SIG-M5 (cell line): ENCODE measurements at places on chromosomes 3 and 15.

DNA sequence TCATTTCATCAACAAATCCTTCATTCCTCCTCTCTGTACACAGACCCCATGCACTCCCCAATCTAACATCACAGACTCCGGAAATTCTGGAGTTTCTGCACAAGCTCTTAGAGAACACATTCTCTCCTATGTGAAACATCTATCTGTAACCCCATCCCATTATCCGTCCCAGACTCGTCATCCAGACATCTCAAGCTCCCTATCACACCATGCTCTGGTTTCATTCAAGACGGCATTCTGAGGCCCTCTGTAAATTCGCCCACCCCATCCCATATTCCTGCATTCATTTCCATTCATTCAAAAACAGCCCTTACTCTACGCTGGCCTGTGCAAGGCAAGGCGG is 575 bp downstream of the LEO1 start:
- DNase-seq: no peak

- no peak for DNase-seq
These were observed 61.1 kb downstream of the ST6GAL1 start for GRCh38 chr3:186991470-186991869.

GRCh38 chr3:67405193-67405592 is 249.2 kb downstream of the SUCLG2 start:
- DNase-seq: no peak

- DNase-seq: no peak
These were observed 36.7 kb upstream of the SLC7A14 start for GRCh38 chr3:170622369-170623159.

- DNase-seq: no peak
These were observed 59.8 kb upstream of the THSD4 start for GRCh38 chr15:71055461-71055860.

DNA sequence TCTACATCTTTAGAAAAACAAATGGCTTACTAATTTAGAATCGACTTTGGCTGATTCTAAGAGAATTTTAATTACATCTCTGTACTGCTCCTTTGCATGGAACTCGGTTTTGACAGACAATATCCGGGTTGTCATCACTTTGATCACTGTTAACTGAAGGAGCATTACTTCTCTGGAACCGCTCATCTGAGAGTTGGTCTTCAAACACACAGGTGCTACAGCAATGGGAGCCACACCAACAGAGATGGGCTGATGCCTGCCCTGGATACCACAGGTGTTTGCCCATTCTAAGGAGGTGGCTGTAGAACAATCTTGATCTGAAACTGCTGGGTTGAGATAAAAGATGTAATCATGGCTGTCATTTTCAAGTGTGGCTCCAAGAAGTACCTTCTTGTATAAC is 21.6 kb downstream of the LINS1 start:
- no peak for DNase-seq

- DNase-seq: no peak
These were observed 156.0 kb upstream of the TRIM42 start for GRCh38 chr3:140521751-140522445.

DNA sequence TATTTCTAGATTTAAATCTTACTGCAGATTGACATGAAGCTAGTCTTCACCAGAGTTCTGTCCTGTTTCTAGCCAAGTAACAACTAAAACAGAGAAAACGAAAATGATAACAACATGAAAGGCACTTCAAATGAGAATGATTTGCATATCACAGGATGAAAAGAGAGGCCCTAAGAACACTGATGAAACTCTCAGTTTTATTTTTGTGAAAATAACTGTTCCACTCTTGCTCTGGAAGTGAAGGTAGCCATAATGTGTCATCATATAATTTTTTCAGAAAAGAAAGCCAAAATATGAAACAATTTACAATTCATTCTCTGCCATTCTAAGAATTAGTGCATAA is 274.4 kb downstream of the ADAMTSL3 start:
- no peak for DNase-seq

DNA sequence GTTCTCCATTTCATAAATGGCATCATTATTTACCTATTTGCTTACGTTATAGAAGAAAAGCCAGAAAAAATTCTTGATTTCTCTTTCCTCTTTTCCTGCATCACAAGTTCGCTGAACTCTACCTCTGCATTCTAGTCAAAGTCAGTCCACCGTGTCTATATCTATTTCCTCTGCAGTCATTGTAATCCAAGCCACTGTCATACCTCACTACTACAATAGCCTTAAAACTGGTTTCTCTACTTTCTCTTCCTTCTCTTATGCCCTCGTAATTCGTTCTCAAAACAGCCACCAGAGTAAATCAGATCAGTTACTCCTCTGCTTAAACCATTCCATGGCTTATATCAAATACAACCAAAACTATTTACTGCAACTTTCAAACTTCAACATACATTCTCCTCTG is 13.4 kb upstream of the FAM81A start:
- DNase-seq: no peak

DNA sequence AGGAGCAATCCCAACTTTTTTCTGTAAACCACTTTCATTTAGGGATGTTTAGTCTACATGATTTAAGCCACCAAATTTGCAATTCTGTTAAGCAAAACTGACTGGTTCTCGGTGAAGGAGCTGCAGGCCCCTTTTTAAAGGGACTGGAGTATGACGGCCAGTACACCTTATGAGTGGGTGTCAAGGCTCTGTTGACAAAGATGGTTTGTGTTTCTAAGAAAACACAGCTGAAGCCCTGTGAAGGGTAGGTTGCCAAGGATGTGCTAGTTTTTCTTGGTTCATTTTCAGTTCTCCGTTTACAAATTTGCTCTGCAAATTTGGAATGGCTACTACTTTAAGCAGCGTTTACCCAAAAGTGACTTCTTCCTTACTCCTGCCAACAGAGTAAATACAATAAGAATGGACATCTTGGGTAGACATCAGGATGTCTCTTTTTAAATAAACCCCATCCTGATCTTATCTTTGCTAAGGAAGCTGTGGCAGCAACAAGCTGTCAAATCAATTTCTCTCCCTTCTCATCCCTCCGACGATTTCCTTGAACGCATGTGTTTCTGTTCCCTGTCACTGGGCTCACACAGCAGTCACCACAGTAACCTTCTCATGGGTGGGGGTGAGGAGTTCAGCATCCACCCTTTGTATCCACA is 58.2 kb upstream of the CMTM8 start:
- no peak for DNase-seq

DNA sequence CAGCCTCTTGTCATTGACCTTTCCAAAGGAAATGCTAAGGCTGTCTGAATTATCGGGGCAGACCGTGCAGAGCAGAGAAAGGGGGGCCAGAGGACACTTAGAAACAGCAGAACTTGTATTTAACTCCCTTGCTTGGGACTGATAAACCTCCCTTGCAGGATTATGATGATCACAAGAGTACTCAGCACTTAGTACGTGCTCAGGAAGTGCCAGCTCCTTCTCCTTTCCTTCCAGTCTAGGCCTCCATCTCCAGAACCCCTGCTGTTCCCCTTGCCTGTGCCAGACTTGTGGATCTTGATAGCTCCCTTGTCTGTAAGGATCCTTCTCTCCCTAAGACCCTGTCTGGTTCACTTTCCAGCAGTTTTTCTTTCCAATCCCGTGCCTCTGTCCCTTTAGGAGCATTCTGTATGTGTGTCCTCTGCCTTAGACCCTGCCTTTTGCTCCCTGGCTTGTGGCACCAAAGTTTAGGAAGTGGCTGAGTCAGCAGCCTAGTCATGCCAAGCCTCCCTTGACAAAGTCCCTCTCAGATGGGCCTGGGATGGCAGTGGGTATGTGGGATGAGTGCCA is 747 bp downstream of the SORD start:
- DNase-seq: no peak

DNA sequence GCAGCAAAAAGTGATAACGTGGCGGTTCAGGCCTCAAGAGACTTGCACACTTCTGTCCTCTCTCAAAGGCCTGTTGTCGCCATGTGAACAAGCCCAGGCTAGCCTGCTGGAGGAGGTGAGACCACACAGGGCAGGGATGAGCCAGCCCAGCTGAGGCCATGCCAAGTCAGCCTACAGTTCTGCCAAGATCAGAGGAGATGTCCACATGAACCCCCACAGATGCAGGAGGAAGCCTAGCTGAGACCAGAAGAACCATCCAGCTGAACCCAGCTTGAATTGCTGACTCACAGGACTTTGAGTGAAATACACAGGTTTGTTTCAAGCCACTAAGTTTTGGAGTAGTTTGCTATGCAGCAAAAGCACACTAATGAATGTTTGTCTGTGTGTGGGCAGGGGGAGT is 50.3 kb upstream of the SEC13 start:
- DNase-seq: no peak

GRCh38 chr3:98786364-98787006 is 23.3 kb downstream of the ST3GAL6 start:
- DNase-seq: peak; percentile 73

GRCh38 chr3:196378146-196378841 is 40.1 kb upstream of the TM4SF19 start:
- DNase-seq: no peak

GRCh38 chr3:194286375-194287146 is 64.6 kb downstream of the CPN2 start:
- DNase-seq: no peak

DNA sequence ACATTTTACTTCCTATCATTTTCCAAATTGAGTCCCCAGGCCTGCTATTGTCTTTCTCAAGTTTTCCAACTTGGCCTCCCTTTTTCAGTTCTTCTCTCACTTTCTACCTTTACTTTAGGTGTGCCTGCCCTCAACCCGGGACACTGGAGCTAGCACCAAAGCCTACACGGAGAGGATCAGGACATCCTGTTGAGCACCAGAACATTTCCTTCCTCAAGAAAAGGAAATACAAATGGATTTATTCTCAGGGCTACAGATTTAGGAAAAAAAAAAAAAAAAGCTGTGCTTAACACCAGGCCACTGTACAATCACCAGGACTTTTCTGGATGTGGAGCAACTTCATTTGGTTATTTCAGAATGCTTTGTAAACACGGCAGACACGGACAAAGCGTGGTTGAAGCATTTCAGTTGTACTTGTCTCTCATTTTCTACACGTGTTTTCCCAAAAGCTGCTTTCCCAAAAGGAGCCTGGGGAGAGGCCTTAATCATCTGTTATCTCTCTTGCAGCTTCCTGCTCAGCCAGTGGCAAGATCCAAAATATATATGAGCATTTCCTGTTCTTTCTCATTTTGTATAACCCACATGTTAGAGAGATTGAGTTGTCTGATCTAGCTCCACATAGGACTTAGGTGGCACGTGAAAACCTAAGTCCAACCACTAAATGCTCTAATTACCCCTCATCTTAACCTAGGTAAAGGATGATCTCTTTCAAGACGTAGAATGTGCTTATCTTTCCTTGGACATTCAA is 15.5 kb upstream of the ATP1B3 start:
- no peak for DNase-seq

GRCh38 chr3:101303089-101303731 is 17.2 kb downstream of the IMPG2 start:
- no peak for DNase-seq

GRCh38 chr3:189204167-189204866 is 32.5 kb downstream of the TPRG1 start:
- DNase-seq: no peak

DNA sequence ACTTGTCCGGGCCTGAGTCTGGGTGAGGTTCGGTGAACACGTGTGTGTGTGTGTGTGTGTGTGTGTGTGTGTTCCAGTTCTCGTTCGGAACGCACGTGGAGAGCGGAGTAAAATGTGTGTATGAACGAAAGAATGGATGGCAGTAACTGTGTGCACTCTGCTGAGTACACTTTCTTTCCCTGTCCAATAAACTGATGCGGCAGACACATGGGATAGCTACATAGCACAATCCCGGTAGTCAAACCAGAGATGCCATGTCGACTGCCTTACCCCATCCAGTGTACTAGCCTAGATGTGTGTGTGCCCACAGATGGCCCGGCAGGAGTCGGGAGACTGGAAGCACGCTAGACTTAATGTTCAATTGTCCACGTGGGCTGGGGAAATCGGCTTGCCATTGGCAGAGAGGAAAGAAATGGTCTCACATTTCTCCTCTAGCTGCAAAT is 507 bp upstream of the GOLIM4 start:
- DNase-seq: peak; percentile 55

DNA sequence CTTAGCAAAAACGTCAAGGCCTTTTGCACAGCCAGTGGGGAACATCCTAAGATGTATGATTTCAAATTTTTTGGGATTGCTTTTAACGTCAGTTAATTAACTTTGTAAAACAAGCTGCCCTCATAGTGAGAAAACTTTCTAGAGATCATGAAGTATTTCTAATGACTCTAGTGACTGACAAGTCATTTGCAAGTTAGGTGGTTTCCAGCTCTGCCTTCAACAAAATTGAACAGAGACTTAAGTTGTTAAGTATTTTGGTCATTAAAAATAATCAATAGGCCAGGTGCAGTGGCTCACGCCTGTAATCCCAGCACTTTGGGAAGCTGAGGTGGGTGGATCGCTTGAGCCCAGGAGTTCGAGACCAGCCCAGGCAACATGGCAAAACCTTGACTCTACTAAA is 71.2 kb downstream of the CHDH start:
- DNase-seq: no peak

DNA sequence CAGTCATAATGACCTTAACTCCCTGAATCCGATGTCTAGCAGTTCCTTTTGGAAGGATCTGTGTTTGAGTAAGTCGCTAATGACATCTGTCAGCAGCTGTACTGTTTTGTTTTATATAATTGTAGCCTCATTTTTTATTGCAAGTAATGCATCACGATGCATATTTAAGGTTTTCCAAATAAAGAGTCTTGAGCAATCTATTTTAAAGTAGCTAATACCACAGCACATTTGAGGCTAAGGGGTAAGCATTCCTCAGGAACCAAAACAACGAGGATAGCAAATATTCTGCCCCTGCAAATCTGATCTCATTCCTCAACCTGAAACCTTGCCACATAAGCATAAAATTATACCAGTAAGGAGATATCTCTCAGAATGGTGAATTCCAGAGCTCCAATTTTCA is 98.7 kb downstream of the TBC1D5 start:
- DNase-seq: no peak

- DNase-seq: no peak
These were observed 68.5 kb downstream of the WWTR1 start for GRCh38 chr3:149589332-149589731.

GRCh38 chr3:113278599-113278955 is 67.2 kb downstream of the BOC start:
- no peak for DNase-seq

GRCh38 chr3:189395825-189396224 is 224.1 kb downstream of the TPRG1 start:
- peak; percentile 36 for DNase-seq

DNA sequence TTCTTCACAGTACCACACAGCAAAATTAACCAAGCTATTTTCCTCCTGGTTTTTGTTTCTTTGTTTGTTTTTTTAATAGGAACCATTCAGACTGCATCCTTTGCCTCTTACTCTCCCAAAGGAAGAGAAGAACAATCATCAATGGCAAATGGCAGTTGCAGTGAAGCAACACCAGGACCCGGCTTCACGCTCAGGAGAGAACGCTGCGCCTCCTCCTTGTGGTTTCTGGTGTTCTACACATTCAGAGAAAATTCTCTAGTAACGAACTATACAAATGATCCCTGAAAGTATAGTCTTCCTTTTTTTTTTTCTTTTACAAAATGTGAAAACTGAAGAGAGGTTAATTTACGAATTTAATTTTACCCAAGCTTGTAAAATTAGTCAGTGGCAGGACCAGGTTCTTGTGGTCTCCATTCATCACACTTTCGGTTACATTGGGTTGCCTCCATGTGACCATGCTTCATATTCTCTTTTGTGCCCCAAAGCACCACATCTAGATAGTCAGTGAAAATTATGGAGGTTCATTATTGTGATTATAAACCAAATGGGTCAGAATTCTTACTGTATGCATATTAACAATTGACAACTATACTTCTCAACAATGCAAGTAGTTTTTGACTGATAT is 10.6 kb upstream of the MINDY2 start:
- no peak for DNase-seq

- DNase-seq: no peak
These were observed 194.2 kb upstream of the ICE2 start for GRCh38 chr15:60673166-60673565.
